ENCODE measurements at places on chromosomes 5 and 9. TPM values are rescaled to one million over a fixed set of nuclear protein-coding genes. Genes with fewer than 3 reads are reported as not detected.

The GHR gene
- total RNA-seq = 4.5 TPM

The SPINK7 gene
- total RNA-seq = not detected

The LAMC3 gene
- total RNA-seq = 4.7 TPM

The RNF183 gene
- 0.63 TPM for total RNA-seq

Measured in dorsolateral prefrontal cortex (tissue), 122 donors.